ENCODE measurements at places on chromosomes 3 and 15. TPM values are rescaled to one million over a fixed set of nuclear protein-coding genes. Genes with fewer than 3 reads are reported as not detected.
A peak's percentile ranks its signal among the peaks of the same experiment; 100 is the strongest.

TMEM45A gene
- 20.6 TPM for total RNA-seq

DNA sequence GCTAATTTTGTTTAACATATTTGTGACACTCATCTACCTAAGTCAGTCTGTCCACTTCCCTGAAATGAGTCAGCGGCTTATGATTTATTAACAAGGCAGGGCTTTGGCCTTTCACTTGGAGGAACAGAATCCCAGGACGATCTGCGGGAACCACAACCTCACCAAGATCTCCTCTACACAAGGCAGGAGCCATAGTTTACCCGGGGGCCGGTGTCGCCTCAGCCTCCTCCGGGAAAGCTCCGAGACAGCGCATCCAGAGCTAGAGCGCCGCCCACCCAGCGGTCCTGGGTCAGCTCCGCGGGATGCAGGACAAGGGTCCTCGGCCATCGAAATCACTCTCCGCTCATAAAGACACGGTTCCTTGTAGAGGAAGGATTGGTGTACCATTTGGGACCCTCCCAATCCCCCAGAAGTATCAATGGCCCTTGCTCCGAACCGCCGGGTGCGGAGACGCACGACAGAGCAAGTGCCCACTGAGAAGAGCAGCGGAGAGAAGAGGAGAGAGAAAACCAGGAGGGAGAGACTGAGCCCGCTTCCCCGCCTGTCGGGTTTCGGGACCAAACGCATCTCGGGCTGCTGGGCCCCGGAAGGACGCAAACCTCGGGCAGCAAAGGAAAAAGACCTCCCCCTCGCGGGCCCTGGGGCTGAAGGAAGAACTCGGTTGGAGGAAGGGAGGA, 13.1 kb upstream of the ALCAM start:
- peak; percentile 67 for DNase-seq

- no peak for DNase-seq
Measured at GRCh38 chr3:157225001-157225400, 65.1 kb upstream of the CCNL1 start.

GRCh38 chr3:25339225-25339624, 88.8 kb upstream of the RARB start:
- DNase-seq, result no peak
